Stimulated activated CD8-positive, alpha-beta memory T cell treated with anti-CD3 and anti-CD28 coated beads, Interleukin-2, amount 100 ng/mL, for 1 hour (primary cell): ENCODE measurements at places on chromosomes 1 and 21.

GRCh38 chr1:223678841-223679240, 13.3 kb upstream of the CAPN8 start:
- DNase-seq: no peak

DNA sequence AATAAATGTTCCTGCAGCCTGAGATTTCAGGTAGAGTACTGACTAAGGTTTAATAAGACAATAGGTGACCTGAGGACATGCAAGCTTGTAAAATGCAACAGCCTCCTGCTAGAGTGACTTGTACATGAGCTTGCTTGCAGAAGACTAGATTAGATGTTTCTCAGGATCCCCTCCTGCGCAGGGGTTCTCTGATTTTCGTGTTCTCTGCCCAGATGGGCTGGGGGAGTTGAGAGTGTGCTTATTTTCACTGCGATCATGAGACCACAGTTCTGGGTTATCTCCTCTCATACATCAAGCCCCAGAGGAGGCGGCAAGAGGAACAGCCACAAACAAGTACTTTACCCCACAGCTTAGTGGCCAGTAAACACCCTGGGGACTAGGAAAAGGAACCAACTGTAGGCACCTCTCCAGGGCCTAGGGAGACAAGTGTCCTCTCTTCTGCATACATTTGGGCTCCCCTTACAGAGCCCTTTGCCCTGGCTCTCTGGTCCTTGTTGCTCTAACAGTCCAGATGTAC, 8.0 kb downstream of the TMEM81 start:
- no peak for DNase-seq

DNA sequence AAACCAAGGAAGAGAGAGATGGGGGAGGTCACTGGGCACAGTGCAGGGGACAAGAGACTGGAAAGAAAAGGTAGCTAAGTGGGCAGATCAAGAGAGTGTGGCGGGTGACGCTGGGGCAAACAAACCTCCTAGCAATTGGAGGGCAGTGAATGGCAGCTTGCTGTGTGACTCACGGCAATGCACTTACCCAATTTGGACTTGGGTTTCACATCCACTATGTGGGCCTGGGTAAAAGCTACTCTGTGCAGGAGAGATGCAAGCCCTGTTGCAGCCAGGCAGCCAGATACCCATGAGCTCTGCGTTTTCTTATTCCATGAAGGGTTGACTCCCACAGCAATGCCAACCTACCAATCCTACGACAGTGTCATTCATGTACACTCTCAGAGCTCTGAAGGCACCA, 9.5 kb downstream of the PLXNA2 start:
- no peak for DNase-seq

DNA sequence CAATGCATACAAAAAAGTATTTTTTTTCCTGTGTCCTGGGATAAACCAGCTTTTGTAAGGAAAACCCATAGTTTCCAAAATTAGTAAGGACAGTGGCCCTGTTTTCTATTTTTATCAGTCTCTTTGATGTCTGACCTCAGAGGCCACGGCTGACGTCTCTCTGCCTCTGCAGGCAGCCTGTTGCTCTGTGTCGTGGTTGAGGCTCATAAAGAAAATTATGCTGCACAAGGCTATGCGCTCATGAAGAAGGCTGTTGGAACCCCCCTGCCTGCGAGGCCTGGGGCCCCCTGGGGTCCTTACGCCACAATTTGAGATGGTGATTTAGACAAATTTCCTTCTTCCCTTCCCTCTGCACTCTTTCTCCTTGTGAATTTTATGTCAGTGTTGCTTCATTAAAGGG, 48.9 kb downstream of the AGPAT3 start:
- no peak for DNase-seq

DNA sequence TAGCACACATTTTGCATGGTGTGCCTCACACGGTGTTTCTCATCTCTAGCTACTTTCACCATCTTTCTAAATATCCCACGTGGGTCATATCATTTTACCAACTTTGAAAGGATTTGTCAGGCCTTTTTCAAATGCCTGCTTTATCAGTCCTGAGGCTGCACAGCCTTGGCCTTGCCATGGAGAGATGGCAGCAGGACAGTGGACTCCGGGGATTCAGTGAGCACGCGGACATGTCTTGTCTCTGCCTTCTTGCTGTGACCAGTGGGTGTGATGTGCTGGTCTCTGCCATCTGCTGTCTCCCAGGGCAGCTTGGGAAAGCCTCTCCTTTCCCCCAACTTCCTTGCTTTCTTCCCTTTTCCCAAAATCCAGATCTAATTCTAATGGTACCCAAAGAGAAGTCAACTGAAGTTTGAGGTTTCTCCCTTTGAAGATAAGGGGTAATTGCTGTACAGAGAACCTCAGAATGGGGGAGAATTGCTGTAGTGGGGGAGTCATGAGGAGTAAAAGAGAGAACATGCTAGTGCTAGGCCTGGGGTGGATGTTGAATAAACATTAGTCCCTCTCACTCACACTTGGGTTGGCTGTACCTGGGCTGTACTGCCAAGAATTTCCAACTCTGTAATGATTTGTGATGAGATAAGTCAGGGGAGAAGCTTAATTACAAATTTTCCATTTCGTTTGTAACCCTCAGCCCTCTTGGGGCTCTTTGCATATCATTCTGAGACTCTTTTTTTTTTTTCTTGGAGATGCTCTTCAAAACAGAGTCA, 99.5 kb downstream of the GALNT2 start:
- no peak for DNase-seq

DNA sequence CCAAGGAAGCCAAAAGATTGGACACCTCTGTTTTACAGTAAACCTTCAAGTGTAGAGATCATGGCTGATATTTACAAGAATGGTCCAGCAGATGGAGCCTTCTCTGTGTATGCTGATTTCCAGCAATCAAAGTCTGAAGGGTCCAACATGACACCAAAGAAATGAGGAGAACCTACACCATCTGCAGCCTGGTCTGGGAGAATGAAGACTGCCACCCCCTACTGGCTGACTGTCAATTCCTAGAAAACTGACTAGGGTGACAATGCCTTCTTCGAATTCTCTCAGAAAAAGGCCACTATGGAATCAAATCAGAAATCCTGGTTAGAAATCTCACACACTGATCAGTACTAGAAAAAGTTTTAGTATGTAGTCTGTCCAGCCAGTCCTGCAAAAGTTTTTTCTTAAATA, 83.3 kb downstream of the CDC42BPA start:
- no peak for DNase-seq

DNA sequence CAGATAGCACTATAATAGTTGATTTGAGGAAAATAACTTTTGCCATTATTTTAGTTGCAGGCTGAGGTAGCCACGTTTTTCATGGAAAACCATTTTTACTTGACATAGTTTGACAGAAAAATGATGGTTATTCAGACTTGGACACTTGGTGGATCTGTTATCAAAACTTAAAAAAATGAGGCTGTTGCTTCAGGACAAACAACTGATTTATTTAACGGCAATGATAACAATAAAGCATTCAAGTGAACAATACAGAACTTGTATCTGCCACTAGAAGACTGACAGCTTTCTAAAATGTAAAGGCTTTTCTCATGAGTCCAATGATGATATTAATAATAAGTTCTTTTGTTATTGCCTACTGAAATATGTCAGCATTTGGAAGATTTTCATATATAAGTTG, 322.9 kb downstream of the BRINP3 start:
- no peak for DNase-seq

GRCh38 chr1:168304865-168305264, 24.2 kb downstream of the TBX19 start:
- no peak for DNase-seq

- DNase-seq: no peak
These were observed 40.0 kb upstream of the CACNA1E start for GRCh38 chr1:181443231-181443853.

DNA sequence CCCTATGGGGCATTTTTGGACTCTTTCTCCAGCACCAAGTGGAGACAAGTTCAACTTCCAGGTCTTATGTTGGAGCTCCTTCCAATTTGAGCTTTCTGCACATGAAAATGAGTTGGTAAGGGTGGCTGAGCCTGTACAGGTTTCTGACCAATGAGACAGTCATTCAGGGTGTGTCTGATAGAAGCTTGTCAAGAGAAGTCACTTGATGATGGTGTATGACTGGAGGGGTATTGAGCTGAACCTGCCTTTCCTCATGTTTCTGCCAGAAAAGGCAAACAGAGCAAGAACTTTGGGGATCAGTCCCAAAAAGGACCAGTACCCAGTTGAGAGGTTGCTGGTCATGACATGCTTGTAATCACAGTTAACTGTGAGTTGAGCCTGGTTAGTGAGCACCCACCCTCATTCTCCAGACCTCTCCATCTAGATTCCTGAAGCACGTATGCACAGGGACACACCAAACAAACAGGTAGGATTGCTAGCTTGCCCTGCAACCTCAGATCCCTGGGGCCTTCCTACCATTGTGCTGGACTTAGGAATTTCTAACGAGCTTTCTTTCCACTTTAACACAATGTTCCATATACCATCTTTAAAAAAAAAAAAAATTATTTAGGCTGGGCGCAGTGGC, 26.6 kb downstream of the FAM89A start:
- no peak for DNase-seq

- DNase-seq: no peak
These were observed 226.4 kb upstream of the POGK start for GRCh38 chr1:166612886-166613285.
